COLO829 (cell line): ENCODE measurements at places on chromosomes 1 and 21.

- DNase-seq, result no peak
Measured at GRCh38 chr1:62732331-62732730, 44.1 kb upstream of the DOCK7 start.

GRCh38 chr21:28200726-28201125 is 792.0 kb downstream of the LTN1 start:
- DNase-seq, result no peak

GRCh38 chr1:193176788-193177187 is 9.6 kb downstream of the B3GALT2 start:
- no peak for DNase-seq

GRCh38 chr1:236102611-236103010 is 37.7 kb upstream of the NID1 start:
- DNase-seq, result no peak

DNA sequence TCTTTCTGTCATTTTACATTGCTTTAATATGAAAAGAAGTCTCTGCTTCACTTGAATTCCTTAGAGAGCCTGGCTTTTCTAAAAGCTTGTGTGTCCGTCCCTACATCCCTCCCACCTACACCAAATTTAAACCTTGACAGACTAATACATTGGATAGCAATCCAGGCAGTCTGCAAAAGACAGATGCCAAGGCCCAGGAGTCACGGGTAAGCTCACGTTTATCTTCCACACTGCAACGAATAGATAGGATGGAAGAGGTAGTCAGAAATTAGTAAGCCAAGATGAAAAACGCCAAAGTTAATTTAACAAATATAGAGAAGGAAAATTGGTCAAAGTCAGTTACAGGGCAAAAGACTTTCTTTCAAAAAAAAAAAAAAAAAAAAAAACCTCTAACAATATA is 338.1 kb downstream of the SMYD3 start:
- DNase-seq, result no peak
